PC-9 (cell line): ENCODE measurements at places on chromosomes 11 and 22. TPM values are rescaled to one million over a fixed set of nuclear protein-coding genes. Genes with fewer than 3 reads are reported as not detected.

The USH1C gene
- not detected in 2 replicates for total RNA-seq

The H19 gene
- 0.26 and 0.53 TPM in 2 replicates for total RNA-seq

The TSSK2 gene
- total RNA-seq, result not detected in 2 replicates

The LRRC55 gene
- total RNA-seq, result not detected in 2 replicates

The PHETA2 gene
- total RNA-seq, result 4.5 TPM in 2 replicates

The GSC2 gene
- not detected in 2 replicates for total RNA-seq

GRCh38 chr11:79078999-79079398, 361.8 kb downstream of the TENM4 start:
- no peaks in the 10 kb centered on the region for H3K4me1 ChIP-seq
- H3K36me3 ChIP-seq, result no peaks in the 10 kb centered on the region

DNA sequence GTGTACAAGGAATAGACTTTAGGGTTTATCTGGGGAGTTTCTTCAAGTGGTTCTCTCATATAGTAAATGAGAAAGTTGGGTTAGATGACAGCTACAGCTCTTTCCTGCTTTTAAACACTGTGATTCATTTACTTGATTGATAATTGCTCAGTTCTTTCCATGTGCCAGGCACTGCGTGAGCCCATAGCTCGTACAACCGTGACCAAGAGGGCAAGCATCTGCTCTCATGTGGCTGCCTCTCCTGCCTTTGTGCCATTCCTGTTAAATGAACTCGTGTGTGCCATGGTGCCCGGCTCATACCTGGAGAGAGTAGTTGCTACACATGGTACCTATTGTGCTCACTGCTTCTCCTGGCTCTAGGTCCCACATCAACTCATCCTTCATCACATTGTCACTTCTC, 206.3 kb downstream of the SNX19 start:
- no peak for DNase-seq
- no peaks in the 10 kb centered on the region for H3K36me3 ChIP-seq
- no peak overlapping the region for H3K27ac ChIP-seq
- no peaks in the 10 kb centered on the region for H3K4me1 ChIP-seq
- H3K27me3 ChIP-seq, result no peaks in the 10 kb centered on the region

- 0 out of 2 replicates have a peak, but pooled peaks cover 5% of the 10 kb centered on the region for H3K27me3 ChIP-seq
- H3K27ac ChIP-seq, result peak overlapping the region; percentile 39
- no peaks in the 10 kb centered on the region for H3K36me3 ChIP-seq
- DNase-seq, result peak; percentile 89
Observed at GRCh38 chr11:60985991-60986915, 14.8 kb downstream of the CD6 start.

- H3K27me3 ChIP-seq, result peaks cover 59% of the 10 kb centered on the region
- H3K4me1 ChIP-seq, result no peaks in the 10 kb centered on the region
- H3K36me3 ChIP-seq, result no peaks in the 10 kb centered on the region
- no peak overlapping the region for H3K4me3 ChIP-seq
- DNase-seq, result peak; percentile 31
- H3K27ac ChIP-seq, result no peak overlapping the region
Observed at GRCh38 chr11:3169255-3170043, 4.3 kb upstream of the OSBPL5 start.

- no peaks in the 10 kb centered on the region for H3K4me1 ChIP-seq
- no peaks in the 10 kb centered on the region for H3K36me3 ChIP-seq
- H3K27ac ChIP-seq, result no peak overlapping the region
- H3K27me3 ChIP-seq, result peaks cover 53% of the 10 kb centered on the region
- no peak for DNase-seq
- no peak overlapping the region for H3K4me3 ChIP-seq
Observed at GRCh38 chr11:18836417-18836816, 44.8 kb upstream of the PTPN5 start.

DNA sequence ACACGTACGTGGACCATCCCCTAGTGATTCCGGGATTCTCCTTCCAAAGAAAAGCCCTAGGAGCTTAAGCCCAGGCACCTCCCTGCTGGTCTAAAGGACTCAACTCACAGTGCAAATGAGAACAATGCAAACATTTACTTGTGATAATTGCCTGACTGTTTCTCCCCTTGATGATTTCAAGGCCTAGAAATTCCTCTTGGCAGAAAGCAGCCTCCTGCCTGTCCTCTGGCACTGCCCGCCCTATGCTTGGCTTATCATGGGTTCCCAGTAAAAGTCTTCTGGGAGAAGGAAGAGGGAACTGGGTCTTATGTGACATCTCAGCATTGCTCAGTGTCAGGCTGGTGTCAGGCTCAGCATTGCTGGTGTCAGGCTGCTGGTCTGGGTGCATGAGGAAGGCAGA, 351.8 kb downstream of the SHANK2 start:
- no peaks in the 10 kb centered on the region for H3K4me1 ChIP-seq
- H3K4me3 ChIP-seq, result no peak overlapping the region
- H3K27me3 ChIP-seq, result no peaks in the 10 kb centered on the region
- DNase-seq, result no peak

GRCh38 chr22:32546496-32546895, 71.9 kb downstream of the FBXO7 start:
- peaks cover 7% of the 10 kb centered on the region; the same call in 1 of the 2 replicates for H3K4me1 ChIP-seq
- H3K27me3 ChIP-seq, result no peaks in the 10 kb centered on the region
- DNase-seq, result peak; percentile 20
- no peak overlapping the region for H3K4me3 ChIP-seq

DNA sequence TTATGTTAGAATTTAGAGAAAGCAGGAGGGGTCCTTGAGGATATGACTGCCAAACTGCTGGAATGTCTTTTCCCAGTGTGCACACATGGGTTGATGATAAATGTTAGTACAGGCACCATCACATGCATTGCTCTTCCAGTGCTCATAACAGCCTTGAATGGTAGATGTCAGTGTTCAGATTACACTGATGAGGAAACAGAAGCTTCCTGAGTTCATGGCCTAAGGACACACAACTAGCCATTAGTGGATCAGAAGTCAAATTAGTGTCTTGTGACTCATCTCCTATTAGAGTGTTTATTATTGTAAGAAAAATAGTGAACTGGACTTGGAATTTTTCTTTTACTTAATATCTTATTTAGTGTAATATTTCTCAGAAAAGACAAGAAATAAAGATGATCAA, 241.5 kb downstream of the DDX10 start:
- peaks cover 43% of the 10 kb centered on the region for H3K4me1 ChIP-seq
- peak; percentile 95 for DNase-seq
- H3K36me3 ChIP-seq, result no peaks in the 10 kb centered on the region
- H3K4me3 ChIP-seq, result peak overlapping the region; percentile 25; the same call in 1 of the 2 replicates
- H3K27ac ChIP-seq, result peak overlapping the region; percentile 83

DNA sequence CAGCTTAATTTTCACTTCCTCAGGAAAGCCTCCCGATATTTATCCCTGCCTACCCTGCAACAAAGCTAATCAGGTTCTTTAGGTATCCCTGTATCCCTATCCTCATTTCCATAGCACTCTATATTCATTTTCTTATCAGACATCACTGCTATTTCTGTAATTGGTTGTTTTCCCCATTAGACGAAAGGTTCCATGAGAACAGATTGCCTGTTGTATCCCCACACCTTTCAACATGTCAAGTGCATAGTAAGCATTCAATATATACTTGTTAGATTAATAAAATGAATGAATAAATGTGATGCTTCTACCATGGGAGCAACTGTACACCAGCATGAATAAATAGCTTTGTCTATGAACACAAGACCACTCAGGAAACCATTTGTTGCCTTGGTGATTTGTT, 499.8 kb downstream of the DLG2 start:
- no peaks in the 10 kb centered on the region for H3K4me1 ChIP-seq
- H3K27me3 ChIP-seq, result no peaks in the 10 kb centered on the region
- no peak overlapping the region for H3K4me3 ChIP-seq
- no peaks in the 10 kb centered on the region for H3K36me3 ChIP-seq
- H3K27ac ChIP-seq, result no peak overlapping the region

DNA sequence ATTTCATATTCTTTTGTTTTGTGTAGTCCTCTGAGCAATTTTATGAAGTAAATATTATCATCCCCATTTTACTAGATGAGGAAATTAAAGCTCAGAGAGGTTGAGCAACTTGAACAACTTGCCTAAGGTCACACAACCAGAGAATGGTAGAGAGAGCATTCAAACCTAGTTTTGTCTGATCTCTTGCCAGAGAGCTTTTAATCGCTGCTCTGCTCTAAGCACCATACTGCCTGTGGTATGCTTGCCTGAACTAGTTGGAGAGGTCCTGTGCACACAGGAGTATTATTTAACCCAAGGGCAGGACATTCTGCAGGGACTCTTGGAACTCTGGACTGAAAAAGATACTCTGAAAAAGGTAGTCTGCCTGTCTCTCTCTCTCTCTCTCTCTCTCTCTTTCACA, 38.5 kb downstream of the TRAF6 start:
- H3K27me3 ChIP-seq, result no peaks in the 10 kb centered on the region
- H3K36me3 ChIP-seq, result no peaks in the 10 kb centered on the region
- H3K27ac ChIP-seq, result no peak overlapping the region
- H3K4me1 ChIP-seq, result peaks cover 7% of the 10 kb centered on the region; the same call in 1 of the 2 replicates
- DNase-seq, result no peak

DNA sequence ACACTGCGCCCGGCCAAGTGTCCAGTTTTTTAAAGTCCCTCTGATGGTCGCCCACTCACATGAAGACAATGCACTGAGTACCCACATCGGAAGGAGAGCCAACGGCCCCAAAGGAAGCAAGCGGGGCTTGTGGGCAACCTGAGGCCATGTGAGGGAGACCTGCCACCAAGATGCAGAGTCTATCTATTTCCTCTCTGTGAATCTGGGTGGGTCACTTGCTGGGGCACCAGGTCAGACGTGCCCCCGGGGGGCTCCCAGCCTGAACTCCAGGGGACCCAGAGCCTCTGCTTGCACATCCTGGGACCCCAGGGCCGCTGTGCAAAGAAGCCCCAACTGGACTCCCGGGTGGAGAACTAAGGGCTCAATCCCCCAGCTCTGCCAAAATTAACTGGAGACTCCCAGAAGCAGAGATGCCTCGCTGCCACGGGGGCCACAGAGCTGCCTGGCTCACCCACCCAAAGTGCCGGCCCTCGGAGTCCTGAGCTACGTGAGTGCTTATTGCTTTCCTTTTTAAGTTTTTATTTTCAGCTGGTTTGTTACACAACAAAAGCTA, 106.4 kb downstream of the BRD1 start:
- H3K36me3 ChIP-seq, result no peaks in the 10 kb centered on the region
- H3K4me1 ChIP-seq, result no peaks in the 10 kb centered on the region
- no peak for DNase-seq
- H3K4me3 ChIP-seq, result no peak overlapping the region
- H3K27ac ChIP-seq, result no peak overlapping the region
- H3K27me3 ChIP-seq, result peaks cover 99% of the 10 kb centered on the region

DNA sequence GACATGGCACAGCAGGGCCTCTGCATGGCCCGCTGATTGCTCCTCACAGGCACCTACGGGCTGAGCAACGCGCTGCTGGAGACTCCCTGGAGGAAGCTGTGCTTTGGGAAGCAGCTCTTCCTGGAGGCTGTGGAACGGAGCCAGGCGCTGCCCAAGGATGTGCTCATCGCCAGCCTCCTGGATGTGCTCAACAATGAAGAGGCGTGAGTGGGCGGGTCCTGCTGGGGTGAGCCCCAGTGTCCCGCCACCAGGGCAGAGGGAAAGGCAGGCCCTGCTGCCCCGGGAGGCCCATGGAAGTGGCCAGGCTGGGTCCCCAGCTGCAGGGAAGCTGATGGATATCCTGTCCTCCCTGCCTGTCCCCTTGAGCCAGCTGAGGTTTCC, 18.6 kb upstream of the DGCR8 start:
- H3K36me3 ChIP-seq, result no peaks in the 10 kb centered on the region
- H3K4me3 ChIP-seq, result no peak overlapping the region
- H3K4me1 ChIP-seq, result no peaks in the 10 kb centered on the region
- H3K27me3 ChIP-seq, result no peaks in the 10 kb centered on the region
- no peak for DNase-seq
- H3K27ac ChIP-seq, result no peak overlapping the region

DNA sequence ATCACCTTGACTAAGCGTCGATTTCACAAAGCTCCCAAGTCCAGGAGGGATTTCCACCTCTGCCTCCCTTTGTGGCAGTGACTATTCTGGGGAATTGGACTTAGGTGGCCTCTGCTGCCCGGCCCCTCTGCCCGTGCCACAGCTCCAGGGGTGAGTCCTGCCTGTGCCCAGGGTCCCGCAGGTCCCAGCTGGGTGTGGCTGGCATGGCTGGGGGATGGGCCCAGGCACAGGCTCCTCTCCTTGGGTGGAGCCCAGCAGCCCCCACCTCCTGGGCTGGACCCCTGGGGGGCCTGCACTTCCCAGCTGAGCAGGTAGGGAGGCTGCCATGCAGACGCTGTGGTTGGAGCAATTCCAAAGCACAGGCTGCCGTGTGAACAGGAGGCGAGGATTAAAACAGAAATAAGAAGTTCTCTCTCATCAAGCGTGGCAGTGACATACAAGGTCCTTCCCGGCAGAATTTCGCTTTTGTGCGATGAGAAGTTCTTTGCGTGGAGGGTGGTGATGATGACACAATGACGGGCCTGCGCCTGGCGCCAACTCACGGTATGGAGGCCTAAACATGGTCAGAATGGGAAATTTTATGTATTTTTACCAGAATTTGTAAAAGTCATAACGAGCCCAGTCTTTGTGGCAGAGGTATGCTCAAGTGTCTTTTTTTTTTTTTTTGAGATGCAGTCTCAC, 107.3 kb downstream of the BRD1 start:
- no peak overlapping the region for H3K4me3 ChIP-seq
- no peak overlapping the region for H3K27ac ChIP-seq
- H3K4me1 ChIP-seq, result no peaks in the 10 kb centered on the region
- no peak for DNase-seq
